D721Med (cell line): ENCODE measurements at places on chromosomes 5 and 9.

DNA sequence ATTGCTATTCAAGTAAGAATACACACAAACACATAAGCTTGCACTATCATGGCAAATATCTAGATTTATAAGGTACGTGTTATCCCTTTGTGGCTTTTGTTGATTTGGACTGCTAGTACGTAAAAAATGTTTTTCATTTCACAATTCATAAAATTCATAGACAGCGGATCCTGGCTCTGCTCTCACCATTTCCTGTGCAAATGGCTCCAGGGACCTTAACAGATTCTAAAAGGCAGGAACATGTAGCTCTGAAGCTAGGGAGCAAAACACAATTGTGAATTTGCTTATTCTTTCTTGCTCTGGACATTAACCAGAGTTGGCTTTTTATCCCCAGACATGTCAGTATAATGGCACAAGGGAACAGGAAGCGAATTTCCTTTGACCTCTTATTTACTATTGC lies 1019.9 kb upstream of the WWC1 start:
- no peak for DNase-seq

- no peak for DNase-seq
These were observed 69.5 kb upstream of the ANXA1 start for GRCh38 chr9:73081979-73082657.

- DNase-seq: no peak
These were observed 101.2 kb downstream of the HMHB1 start for GRCh38 chr5:143913008-143913752.

GRCh38 chr9:16092142-16093091 lies 539.6 kb downstream of the CCDC171 start:
- DNase-seq: no peak

DNA sequence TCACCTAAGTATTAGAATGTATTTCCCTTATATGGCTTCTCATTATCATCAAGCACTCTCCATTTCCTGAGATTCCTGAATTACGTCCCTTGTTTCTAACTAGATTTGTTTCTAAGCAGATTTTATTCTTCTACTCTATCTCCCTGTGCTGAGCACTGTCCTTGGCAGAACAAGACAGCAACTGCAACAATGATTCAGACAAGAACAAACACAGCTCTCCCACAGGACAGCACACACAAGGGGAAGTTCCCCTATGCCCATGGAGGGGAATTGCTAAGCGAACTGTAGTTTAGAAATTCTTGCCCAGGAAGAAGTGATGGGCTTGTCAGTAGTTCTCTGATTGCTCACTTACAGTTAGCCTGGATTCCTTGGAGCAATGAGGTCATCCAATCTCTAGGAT lies 759.9 kb downstream of the DTWD2 start:
- no peak for DNase-seq

- no peak for DNase-seq
These were observed 134.6 kb downstream of the PIK3R1 start for GRCh38 chr5:68350176-68350575.

- DNase-seq: no peak
These were observed 10.1 kb upstream of the TMOD1 start for GRCh38 chr9:97491216-97491999.

GRCh38 chr5:179250561-179251225 lies 94.6 kb downstream of the ADAMTS2 start:
- no peak for DNase-seq

DNA sequence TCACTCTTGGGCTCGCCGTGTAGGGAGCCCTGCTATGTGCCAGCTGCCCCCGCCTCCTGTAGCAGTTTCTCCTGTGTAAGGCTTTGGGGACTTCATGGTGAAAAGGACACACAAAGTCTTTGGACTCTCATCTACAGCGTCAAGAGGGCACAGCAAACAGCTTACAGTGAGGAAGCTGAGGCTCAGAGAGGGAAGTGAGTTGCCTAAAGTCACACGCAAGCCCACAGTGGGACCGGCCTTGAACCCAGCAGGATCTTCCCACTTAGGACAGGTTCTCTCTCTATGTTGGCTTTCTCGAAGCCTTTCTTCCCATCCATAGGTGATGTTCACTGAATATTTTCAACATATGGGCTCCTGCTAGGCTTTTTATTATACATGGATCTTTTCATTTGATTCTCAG lies 9.8 kb upstream of the PRRX2 start:
- DNase-seq: no peak

DNA sequence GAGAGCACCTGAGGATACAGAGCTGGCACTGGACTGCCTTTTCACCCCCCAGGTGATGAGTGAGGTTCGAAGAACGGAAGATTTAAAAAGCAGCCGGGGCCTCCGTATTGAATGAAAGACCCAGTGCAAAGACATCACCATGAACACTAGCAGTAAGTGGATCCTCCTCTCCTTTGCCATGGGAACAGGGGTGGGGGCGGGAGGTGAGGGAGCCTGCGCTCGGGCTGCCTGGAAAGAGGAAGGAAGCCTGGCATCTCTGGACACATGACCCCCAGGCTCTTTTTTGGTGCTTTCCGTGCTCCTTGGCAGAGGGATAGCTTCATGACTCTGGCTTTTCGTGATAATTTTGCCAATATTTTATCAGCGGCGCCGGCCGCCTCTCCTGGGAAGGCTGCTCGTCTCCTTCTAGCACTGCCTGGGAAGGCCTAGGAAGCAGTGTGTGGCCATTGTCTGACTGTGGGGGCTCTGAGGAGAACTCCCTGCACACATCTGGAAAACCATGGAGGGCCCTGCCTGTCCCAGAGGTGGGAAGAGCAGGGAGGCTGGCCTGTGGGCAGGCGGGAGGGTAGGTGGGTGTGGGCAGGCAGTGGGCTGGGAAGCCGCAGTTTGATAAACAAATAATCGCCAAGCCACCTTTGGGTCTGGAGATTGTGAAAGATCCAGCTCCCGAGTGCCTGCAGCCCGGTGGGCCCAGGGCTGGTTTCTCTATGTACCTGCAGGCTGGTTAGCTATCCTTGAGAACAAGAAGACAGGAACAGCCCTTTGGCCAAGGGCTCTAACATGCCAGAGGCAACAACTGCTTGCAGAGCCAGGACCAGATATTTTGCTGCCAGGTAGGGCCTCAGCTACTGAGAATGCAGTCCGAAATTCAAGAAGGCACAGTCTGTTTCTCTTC lies 911 bp downstream of the ABLIM3 start:
- no peak for DNase-seq

- DNase-seq: no peak
These were observed 27.1 kb upstream of the BASP1 start for GRCh38 chr5:17190242-17190778.

- no peak for DNase-seq
These were observed 86.0 kb downstream of the FBXL7 start for GRCh38 chr5:15585841-15586591.

DNA sequence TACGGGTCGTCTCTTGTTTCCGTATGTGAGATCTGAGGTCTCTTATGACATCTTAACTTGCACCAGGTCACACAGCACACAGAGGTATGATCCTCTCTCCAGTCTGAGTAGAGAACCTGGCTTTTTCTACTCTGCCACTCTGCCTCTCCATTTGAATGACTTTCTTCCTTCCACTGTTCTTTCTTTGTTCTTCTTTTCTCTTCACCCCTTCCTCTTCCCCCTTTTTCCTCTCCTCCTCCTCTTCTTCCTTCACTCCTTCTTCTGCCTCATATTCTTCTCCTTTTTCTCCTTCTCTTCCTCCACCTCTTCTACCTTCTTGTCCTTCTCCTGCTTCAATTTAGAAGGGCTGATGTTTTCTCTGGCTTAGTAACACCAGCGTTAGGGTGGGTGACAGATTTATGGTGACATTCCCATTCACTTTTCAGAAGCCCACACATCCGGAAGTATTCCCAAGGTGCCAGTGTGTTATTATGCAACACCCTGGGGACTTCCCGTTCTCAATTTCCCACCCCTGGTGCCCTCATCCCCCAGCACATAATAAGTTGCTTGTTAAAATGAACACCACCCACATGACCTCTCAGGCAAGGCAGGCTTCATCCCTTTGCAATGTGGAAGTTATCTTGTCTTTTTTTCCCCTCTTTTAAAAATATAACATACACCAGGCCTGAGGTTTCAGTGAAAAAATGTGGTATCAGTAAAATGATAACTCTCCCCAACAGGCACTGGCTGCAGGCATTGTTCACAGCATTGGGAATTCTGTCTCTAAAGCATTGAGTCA lies 122.0 kb downstream of the PAPPA start:
- no peak for DNase-seq

DNA sequence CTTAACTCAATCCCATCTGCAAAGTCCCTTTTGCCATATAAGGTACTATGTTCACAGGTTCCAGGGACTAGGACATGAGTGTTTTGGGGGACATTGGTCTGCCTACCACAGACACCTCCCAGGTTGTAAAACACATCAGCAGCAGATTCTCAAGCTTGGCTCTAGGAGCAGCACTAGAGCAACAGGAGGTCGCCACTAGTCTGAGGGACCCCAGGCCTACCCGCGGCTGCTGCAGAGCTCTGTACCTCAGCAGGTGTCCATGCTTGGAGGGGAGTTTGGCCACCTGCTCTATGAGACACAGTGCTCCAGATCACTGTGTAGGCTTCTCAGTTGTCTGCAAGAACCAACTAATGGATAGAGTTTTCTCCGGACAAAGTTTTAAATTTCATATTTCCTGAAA lies 262.2 kb upstream of the ARRDC3 start:
- DNase-seq: no peak
